ENCODE measurements at places on chromosomes 2 and 18.

DNA sequence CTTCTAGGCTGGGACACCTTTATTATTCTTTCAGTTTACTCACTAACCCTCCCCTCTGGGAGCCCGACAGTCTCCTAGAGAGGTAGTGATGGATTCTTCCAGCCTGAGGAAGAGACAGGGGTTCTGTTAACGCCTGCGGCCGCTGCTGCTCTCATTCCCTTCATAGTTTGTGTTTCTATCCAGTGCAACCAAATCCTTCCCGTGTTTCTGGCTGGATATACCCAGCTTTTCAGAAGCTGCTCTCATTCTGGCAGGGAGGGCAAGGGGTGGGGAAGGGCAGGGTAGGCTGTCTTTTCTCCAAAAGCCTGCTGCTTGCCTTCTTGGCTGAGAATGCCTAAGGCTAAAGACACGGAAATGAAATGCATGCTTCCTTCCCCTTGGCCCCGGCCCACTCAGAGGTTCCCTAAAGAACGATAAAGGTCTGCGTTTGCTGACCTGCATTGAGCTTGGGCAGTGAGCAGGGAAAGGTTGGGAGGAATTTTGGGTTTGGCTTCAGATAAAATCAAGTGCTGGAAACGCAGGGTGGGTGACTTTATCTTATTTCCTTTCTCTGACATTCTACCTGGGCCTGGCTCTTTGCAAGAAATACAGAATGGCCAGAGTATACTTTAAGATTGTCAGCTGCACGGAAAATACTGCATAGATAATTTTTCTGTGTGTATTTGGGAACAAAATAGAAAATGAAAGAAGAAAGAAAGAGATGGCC lies 390.9 kb downstream of the NBAS start:
- no peak overlapping the region for H3K27ac ChIP-seq
- no peaks in the 10 kb centered on the region for H3K4me1 ChIP-seq
- H3K36me3 ChIP-seq: peaks cover 3% of the 10 kb centered on the region
- no peak overlapping the region for H3K4me3 ChIP-seq

DNA sequence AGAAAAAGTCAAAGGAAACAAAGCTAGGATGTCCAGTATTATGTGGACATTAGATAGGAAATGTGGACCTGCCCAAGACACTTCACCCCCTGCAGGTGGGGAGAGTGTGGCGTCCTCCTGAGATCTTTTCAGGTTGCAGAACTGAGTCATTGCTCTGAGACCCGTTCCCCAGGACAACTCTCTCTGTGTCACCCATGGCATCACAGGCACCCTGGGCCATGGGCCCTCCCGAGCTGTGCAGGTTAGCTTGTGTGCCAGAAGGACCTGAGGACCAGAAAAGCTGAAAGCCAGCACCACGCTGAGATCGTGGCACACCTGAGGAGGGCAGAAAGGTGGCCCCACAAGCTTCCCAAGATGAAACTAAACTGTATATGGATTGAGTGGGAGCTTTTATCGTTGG lies 229.5 kb downstream of the AGAP1 start:
- H3K4me1 ChIP-seq: no peaks in the 10 kb centered on the region
- H3K27ac ChIP-seq: no peak overlapping the region
- peaks cover 6% of the 10 kb centered on the region for H3K27me3 ChIP-seq
- H3K4me3 ChIP-seq: no peak overlapping the region
- no peak for DNase-seq

- peak within 1 kb of the TSS; percentile 58 for H3K4me3 ChIP-seq
- H3K4me1 ChIP-seq: peaks cover 40% of the 10 kb centered on the region
- H3K36me3 ChIP-seq: no peaks in the 10 kb centered on the region
- no peak within 1 kb of the TSS for H3K27ac ChIP-seq
Observed at GRCh38 chr2:161415987-161416707, at the start of gene TBR1. TSS of gene TBR1 (plus strand) at chr2:161416297. CDS start at chr2:161416411, 114 bp downstream.

GRCh38 chr2:180366481-180366880 lies 359.4 kb upstream of the CWC22 start:
- H3K4me3 ChIP-seq: no peak overlapping the region
- no peak for DNase-seq
- no peaks in the 10 kb centered on the region for H3K4me1 ChIP-seq

GRCh38 chr2:36783246-36783645 lies 86.7 kb downstream of the VIT start:
- no peaks in the 10 kb centered on the region for H3K4me1 ChIP-seq
- DNase-seq: no peak
- H3K27ac ChIP-seq: no peak overlapping the region
- no peaks in the 10 kb centered on the region for H3K27me3 ChIP-seq
- no peaks in the 10 kb centered on the region for H3K36me3 ChIP-seq

DNA sequence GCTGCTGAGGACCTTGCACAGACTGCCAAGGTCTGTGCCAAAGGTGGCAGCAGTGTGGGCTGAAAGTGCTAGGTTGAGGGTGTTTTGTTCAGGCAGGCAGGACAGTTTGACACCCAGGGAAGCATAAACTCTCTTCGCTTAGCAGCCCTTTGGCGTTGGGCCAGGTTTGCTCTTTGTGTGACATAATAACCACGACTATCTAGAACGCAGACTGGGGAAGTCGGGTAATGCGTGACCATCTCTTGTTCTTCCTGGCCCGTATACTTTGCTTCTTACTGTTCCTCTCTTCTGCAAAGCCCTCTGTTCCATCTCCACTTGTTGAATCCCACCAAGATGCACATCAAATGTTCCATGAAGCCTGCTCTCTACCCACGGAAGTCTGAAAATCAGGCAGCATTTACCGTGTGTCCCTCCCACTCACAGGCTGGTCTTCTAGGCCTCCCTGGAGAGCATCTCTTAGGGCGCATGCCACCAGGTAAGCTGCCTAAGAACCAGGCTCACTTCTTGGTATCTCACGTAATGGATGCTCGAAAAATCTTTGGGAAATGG lies 96.7 kb upstream of the LMAN1 start:
- no peaks in the 10 kb centered on the region for H3K4me1 ChIP-seq
- no peaks in the 10 kb centered on the region for H3K27me3 ChIP-seq
- peak; percentile 2 for DNase-seq

GRCh38 chr2:176169181-176169580 lies 12.1 kb downstream of the HOXD3 start:
- no peak overlapping the region for H3K4me3 ChIP-seq
- H3K36me3 ChIP-seq: no peaks in the 10 kb centered on the region
- no peaks in the 10 kb centered on the region for H3K4me1 ChIP-seq
- no peak overlapping the region for H3K27ac ChIP-seq

- no peak for DNase-seq
- H3K4me1 ChIP-seq: peaks cover 13% of the 10 kb centered on the region
- H3K4me3 ChIP-seq: no peak overlapping the region
- H3K27ac ChIP-seq: no peak overlapping the region
- H3K27me3 ChIP-seq: no peaks in the 10 kb centered on the region
Observed at GRCh38 chr2:29209551-29209950, 94.3 kb downstream of the CLIP4 start.

DNA sequence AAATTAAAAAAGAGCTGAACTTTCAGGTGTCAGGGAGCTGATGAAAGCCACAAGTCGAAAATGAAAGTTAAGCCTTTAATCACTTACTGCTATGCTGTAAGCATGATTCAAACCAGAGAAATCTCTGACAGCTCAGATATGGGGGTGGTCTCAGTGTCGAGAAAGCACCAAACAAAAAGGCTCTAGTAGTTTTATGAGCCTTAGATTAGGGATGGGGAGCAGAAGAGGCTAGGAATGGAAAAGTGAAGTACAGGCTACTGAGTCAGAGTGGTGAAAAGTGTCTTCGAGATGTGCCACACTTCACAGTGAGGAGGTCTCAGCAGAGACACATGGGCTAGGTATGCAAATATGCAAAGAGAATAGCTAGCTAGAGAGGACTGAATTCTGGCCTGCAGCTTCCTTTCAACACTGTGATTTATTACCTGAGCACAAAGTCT lies 482.2 kb downstream of the SPAG16 start:
- no peaks in the 10 kb centered on the region for H3K36me3 ChIP-seq
- no peak overlapping the region for H3K4me3 ChIP-seq
- H3K27ac ChIP-seq: no peak overlapping the region
- no peaks in the 10 kb centered on the region for H3K4me1 ChIP-seq
- DNase-seq: no peak

- H3K27ac ChIP-seq: no peak overlapping the region
- no peaks in the 10 kb centered on the region for H3K27me3 ChIP-seq
- no peaks in the 10 kb centered on the region for H3K36me3 ChIP-seq
- no peaks in the 10 kb centered on the region for H3K4me1 ChIP-seq
Observed at GRCh38 chr2:172745636-172746035, 10.0 kb downstream of the RAPGEF4 start.

DNA sequence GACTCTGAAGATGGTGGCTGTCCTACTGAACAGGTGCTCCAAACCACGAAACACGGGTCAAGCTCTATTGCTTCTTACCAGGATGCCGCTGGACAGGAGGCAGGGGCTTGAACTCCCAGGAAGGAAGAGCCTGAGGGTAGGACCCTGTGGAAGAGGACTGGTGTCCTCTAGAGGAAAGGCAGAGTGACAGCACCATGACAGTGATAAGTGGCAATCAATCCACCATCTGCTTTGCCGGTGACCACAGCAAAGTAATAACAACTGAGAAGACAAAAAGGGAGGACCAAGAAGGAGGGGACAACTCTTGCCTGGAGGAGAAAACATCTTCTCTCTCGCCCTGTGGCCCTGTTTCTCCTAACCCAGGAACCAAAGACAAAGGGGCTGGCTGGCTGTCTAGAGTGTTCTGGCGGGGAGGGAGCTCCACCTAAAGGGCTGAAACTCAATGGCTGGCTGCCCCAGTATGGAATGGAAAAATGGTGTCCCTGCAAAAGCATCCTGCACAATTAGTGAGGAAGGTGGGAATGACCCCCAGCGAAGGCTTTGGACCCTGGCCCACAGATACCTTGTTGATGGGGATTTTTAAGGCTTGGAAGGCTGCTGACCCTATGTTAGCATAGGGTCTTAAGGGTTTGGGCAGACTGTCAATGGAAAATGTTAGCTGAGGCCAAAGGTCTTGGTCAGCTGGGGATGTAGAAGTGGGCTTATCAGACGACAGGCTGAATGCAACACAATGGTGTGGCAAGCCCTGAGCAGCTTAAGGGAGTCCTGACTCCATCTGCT lies 35.4 kb downstream of the PROC start:
- no peak overlapping the region for H3K27ac ChIP-seq
- DNase-seq: peak; percentile 7
- no peaks in the 10 kb centered on the region for H3K27me3 ChIP-seq
- H3K4me1 ChIP-seq: no peaks in the 10 kb centered on the region

DNA sequence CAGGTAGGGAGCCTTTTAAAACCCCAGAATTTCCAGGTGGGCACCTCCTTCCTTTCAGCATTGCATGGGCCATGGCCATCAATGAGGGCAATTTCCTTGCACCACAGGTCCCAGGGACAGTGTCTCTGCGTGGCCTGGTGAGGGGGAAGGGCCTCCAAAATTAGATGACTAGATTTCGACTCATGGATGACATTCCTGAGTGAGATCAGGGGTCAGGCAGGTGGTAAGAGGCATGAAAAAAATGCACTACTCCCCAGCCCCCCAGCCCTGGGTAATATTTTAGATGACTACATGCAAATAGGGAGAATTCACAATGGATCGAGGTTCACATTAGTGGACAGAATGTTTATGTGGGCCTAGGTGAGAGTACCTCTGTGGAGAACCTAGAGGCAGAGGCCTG lies 19.0 kb upstream of the IGFBP5 start:
- no peaks in the 10 kb centered on the region for H3K36me3 ChIP-seq
- no peaks in the 10 kb centered on the region for H3K4me1 ChIP-seq
- H3K27me3 ChIP-seq: no peaks in the 10 kb centered on the region
- DNase-seq: no peak
- H3K27ac ChIP-seq: no peak overlapping the region
- no peak overlapping the region for H3K4me3 ChIP-seq

- H3K4me3 ChIP-seq: no peak overlapping the region
- no peak for DNase-seq
- H3K27me3 ChIP-seq: no peaks in the 10 kb centered on the region
- H3K36me3 ChIP-seq: peaks cover 12% of the 10 kb centered on the region
- H3K4me1 ChIP-seq: no peaks in the 10 kb centered on the region
Observed at GRCh38 chr2:190272457-190272842, 47.2 kb downstream of the HIBCH start.

DNA sequence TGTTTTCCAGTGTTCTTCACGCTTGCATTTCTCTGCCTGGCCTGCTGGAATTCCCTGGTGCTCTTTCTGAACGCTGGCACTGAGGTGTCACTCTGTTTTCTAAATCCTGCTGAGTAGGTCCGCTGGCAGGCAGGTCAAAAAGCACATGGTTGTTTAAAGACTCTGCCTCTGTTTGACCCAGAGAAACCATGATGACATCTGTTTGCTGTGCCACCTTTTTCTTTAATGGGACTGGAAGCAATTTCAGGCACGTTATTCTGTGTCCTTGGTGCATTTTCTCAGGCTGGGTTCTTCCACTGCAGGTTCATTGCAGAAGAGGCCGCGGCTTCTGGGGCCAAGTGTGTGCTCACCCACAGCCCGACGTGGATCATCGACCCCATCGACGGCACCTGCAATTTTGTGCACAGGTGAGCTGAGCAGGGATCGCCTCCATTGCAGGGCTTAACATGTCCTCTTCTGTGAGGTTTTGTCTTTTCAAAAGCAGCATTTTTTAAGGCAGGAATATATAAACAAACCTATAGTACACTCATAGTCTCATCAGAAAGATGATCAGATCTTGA lies 28.4 kb downstream of the IMPA2 start:
- no peaks in the 10 kb centered on the region for H3K4me1 ChIP-seq
- no peak overlapping the region for H3K4me3 ChIP-seq
- H3K36me3 ChIP-seq: peaks cover 50% of the 10 kb centered on the region
- H3K27me3 ChIP-seq: no peaks in the 10 kb centered on the region
- H3K27ac ChIP-seq: no peak overlapping the region

GRCh38 chr18:46335534-46336101 lies 231.4 kb downstream of the HAUS1 start:
- H3K4me3 ChIP-seq: no peak overlapping the region
- H3K4me1 ChIP-seq: peaks cover 58% of the 10 kb centered on the region
- H3K27ac ChIP-seq: no peak overlapping the region
- no peak for DNase-seq

GRCh38 chr2:233075141-233075965 lies 15.2 kb downstream of the INPP5D start:
- H3K27me3 ChIP-seq: no peaks in the 10 kb centered on the region
- no peak for DNase-seq
- H3K4me1 ChIP-seq: peaks cover 72% of the 10 kb centered on the region
- peaks cover 43% of the 10 kb centered on the region for H3K36me3 ChIP-seq
- peak overlapping the region; percentile 65 for H3K27ac ChIP-seq
- H3K4me3 ChIP-seq: peak overlapping the region; percentile 26

- H3K4me3 ChIP-seq: no peak overlapping the region
- H3K4me1 ChIP-seq: no peaks in the 10 kb centered on the region
- DNase-seq: no peak
- H3K36me3 ChIP-seq: no peaks in the 10 kb centered on the region
Observed at GRCh38 chr2:191604154-191604553, 73.8 kb upstream of the NABP1 start.
